CD8-positive, alpha-beta memory T cell (primary cell): ENCODE measurements at places on chromosomes 5 and 9. TPM values are rescaled to one million over a fixed set of nuclear protein-coding genes. Genes with fewer than 3 reads are reported as not detected.

Gene ZDHHC12
- polyA plus RNA-seq = 67.3 TPM

Gene C9
- polyA plus RNA-seq = not detected

GRCh38 chr9:78209127-78209526, 26.7 kb upstream of the CEP78 start:
- no peak for DNase-seq

DNA sequence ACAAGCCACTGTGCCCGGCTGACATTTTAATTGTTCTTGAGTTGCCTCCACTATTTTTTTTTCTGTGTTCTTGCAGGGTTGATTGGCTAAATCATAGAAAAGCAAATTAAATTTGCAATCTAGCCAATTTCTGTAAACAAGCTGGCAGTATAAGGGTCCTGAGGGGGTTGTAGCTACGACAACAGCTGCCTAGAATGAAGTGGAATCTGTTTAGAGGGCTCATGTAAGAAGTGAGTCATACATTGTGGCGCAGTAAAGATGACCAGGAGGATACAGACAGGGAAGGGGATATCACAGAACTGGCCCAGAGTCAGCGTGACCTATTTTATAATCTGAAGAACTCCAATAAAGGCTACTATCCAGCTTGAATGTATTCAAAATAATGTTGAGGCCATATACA, 82.2 kb upstream of the TLE1 start:
- no peak for DNase-seq

GRCh38 chr5:852431-853401, 1.9 kb upstream of the ZDHHC11 start:
- no peak for DNase-seq

DNA sequence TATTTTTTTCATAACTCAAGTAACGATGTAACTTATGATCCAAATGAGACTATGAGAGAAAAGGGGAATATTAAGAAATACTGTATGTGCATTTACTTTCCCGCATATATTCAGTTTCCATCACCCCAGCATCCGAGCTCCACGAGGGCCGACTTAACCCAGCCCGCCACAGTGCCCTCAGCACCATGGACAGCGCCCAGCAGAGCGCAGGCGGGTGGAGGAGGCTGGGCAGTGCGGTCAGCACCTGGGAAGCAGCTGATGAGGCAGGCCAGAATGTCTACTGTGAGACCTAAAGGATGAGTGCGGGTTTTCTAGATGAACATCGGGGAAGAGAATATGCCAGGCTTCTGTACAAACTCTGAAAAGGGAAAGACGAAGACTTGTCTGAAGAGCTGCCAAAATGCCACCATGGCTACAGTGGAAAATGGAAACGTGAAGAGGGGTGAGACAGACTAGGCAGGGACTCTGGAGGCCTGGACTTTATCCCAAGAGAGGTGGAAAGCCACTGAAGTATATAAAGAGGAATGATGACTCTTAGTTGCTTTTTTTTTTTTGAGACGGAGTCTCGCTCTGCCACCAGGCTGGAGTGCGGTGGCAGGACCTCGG, 34.5 kb upstream of the MED27 start:
- peak; percentile 14 for DNase-seq

GRCh38 chr9:35906923-35907699, 1.1 kb downstream of the HRCT1 start:
- no peak for DNase-seq

GRCh38 chr9:87108661-87109060, 161.4 kb upstream of the GAS1 start:
- DNase-seq = no peak

DNA sequence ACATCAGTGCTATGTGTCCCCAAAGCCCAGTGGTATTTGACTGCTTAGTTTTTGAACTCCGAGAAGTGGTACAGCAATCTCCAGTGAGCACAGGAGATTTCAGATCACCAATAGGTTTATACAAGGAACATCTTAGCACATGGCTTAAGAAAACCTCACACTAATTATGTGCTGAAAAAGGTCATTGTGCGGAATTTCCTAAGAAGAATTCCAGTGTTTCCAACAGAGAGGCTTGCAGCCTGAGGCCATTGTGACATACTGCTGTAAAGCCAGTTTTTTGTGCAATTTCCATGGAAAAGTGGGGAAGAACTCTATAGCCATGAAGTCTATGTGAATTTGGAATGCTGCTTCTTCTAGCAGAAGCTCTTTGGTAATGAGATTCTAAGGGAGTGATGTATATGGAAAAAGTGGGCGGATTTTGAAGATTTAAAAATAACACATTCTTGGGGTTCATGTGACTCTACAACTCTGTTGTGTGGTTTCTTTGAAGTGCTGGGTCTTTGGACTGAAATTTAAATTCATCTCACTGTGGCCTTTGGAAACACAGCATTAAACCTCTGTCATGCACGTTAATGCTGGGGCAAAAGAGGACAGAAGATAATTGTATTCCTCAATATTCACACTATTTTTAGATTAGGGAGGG, 110.5 kb upstream of the CD180 start:
- DNase-seq = no peak

DNA sequence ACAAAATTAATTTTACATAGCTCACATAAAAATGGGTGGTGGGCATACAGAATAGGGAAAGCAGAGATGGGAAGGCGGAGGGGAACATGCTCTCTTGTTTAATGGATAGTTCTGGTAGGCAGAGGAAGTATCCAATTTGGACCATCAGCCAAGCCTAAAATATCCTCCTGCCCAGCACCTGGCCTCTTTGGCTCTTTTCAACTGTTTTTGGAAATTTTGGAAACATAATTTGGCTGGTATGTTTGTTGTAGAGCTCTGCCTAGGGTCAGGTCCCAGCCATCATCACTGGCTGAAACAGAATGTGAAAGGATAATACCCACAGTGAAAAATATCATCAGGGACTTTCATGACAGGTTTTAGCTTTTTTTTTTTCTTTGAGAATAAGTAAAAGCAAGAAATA, 467.3 kb upstream of the DMAC1 start:
- no peak for DNase-seq
